AML-193 (cell line): ENCODE measurements at places on chromosomes 7 and 10.
A peak's percentile ranks its signal among the peaks of the same experiment; 100 is the strongest.

- DNase-seq, result no peak
Observed at GRCh38 chr7:30162133-30162532, 27.3 kb downstream of the MTURN start.

DNA sequence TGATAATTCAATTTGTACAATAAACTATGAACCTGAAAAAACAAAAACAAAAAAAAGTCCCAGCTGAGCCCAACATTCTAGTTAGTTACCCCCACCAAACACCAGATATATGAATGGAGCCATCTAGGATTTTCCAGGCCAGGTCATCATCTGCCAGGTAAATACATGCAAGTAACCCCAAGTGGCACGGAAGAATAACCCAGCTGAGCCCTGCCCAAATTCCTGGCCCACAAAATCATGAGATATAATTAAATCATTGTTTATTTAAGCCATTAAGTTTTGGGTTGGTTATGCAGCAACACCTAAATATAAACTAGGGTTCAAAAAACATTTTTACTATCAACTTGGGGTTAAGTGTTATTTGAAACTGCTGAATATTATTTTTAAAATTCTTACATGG, 19.0 kb downstream of the PARD3 start:
- no peak for DNase-seq

GRCh38 chr10:6770846-6771245, 190.8 kb upstream of the PRKCQ start:
- DNase-seq, result no peak

DNA sequence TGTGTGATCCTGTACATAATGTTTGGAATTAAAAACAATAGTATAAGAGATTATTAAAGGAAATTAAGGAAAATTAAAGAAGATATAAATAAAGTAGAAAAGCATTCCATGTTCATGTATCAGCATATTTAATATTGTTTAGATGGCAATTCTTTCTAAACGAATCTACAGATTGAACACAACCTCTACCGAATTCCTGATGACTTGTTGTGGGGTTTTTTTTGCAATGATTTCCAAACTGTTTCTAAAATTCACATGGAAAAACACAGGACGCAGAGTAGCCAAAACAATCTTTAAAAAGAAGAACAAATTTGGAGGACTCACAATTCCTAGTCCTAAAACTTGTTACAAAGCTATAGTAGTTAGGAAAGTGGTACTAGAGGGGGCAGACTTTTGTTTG, 573.4 kb upstream of the IGFBP3 start:
- no peak for DNase-seq

DNA sequence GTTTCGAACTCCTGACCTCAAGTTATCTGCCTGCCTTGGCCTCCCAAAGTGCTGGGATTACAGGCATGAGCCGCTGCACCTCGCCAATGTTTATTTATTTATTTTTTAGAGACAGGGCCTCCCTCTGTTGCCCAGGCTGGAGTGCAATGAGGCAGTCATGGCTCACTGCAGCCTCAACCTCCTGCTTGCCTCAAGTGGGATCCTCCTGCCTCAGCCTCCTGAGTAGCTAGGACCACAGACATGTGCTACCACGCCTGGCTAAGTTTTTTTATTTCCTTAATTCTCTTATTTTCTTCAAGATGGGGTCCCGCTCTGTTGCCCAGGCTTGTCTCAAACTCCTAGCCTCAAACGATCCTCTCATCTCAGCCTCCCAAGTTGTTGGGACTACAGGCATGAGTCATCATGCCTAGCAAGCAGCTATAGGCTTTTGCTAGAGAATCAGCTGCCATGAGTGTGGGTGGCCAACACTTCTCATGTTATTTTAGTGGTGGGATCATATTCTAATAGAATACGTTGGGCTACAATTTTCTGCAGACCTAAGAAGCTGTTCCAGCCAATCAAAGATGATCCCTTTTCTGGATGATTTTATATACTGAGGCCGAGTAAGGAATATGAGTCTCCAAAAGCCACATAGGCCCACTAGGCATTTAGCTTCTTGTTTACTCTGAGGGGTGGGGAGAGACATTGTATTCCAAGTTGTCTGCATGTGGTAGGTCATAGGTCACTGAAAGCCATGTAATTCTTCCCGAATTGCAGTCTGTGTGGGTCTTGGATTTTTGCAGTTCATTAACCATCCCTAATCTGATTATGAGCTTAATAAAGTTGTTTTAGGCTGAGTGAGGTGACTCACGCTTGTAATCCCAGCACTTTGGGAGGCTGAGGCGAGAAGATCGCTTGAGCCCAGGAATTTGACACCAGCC, 7.6 kb upstream of the TMEM248 start:
- no peak for DNase-seq

GRCh38 chr7:89607792-89608191, 546.5 kb upstream of the STEAP1 start:
- no peak for DNase-seq

- DNase-seq, result peak; percentile 58
Observed at GRCh38 chr7:48168159-48168558, 3.1 kb upstream of the ABCA13 start.
